ENCODE measurements at places on chromosomes 16 and 17.

DNA sequence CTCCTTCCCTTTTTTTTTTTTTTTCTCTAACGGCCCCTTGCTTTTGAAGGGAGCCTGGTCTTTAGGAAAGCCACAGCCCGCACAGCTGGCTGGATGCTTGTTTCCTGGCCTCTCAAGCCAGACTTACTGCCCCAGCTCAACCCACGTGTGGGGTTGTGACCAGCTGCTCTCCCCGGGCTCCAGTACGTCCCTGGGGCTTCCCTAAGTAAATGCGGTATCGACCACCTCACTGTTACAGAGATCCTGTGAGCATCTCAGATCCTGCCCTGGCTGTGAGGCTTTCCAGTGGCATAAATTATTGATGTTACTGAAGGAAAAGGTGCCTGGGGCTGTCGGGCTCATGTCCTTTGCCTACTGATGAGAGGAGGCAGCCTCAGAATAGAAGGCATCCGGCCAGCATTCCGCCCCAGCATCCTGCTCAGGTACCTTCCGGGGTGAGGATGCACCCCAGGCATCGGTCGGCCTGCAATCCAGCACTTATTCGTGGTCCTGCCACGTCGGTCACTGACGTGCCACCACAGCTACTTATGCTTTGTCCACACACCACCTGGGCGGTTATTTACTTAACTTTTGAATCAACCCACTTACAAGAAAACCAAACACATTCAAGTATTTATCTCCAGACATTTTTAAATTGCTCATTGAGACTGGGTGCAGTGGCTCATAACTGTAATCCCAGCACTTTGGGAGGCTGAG, 9.6 kb downstream of the GPRC5B start:
- no peak for DNase-seq

GRCh38 chr16:81448154-81449131, 3.8 kb downstream of the CMIP start:
- no peak for DNase-seq

DNA sequence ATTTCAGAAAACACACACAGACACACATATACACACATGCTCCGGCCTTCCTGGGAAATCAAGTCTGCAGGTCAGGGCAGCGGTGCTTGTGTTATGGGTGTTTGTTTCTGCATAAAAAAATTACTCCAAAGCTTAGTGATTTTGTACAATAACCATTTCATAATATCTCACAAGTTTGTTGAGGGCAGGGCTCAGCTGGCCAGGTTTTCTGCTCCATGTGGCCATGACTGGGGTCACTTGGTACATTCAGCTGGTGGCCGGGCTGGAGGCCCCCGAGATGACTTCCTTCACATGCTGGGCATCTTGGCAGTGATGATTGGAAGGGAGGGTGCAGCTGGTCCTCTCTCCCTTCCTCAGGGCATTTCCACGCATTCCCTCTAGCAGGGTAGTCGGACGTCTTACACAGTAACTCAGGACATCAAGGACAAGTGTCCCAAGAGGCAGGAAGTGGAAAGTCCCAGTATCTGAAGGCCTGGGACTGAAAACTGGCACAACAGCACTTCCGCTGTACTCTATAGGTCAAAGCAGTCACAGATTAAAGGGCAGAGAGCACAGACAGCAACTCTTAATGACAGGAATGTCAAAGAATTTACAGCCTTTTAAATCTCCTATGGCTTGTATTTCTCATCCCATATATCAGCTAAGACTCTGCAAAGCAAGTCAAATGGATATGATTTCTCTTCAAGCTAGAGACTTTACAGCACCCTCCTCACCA, 127.4 kb downstream of the ZNF18 start:
- no peak for DNase-seq

DNA sequence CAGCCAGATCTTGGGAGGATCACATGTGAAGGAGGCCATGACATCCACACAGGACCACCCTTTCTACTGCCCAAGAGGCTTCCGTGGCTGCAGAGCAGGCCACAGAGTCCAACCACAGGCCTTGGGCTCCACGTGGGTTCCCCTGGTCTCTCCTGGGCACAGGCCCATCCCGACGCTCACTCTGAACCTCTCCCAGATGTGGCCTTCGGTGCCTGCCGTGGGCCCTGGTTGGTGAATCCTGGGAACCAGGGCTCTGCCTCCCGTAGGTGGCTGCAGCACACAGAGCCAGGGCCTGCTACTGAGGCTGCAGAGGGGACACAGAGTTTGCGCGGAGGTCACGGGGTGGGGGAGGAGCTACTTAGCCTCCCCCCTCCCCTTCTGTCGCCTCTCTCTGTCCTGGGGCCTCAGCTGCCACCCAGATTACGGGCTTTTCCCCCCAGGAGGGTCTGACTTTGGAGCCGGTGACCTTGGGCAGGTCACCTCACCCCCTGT, 55.3 kb downstream of the ZFPM1 start:
- no peak for DNase-seq

Data from iris pigment epithelial cell (primary cell).